Activated CD4-positive, alpha-beta T cell treated with anti-CD3 and anti-CD28 coated beads, Interleukin-2, Interleukin-4, amounts not matched to agents 100 ng/mL and 50 ng/mL, durations not matched to agents 16 hours and 8 hours (primary cell): ENCODE measurements at places on chromosomes 3 and 15.

GRCh38 chr15:76289582-76289981 lies 21.7 kb downstream of the ETFA start:
- DNase-seq: no peak

- no peak for DNase-seq
These were observed 126.5 kb downstream of the CMSS1 start for GRCh38 chr3:99943931-99944761.

- no peak for DNase-seq
These were observed 75.5 kb downstream of the MSL2 start for GRCh38 chr3:136120373-136121348.

- DNase-seq: no peak
These were observed 80.3 kb downstream of the HMG20A start for GRCh38 chr15:77500989-77501388.

DNA sequence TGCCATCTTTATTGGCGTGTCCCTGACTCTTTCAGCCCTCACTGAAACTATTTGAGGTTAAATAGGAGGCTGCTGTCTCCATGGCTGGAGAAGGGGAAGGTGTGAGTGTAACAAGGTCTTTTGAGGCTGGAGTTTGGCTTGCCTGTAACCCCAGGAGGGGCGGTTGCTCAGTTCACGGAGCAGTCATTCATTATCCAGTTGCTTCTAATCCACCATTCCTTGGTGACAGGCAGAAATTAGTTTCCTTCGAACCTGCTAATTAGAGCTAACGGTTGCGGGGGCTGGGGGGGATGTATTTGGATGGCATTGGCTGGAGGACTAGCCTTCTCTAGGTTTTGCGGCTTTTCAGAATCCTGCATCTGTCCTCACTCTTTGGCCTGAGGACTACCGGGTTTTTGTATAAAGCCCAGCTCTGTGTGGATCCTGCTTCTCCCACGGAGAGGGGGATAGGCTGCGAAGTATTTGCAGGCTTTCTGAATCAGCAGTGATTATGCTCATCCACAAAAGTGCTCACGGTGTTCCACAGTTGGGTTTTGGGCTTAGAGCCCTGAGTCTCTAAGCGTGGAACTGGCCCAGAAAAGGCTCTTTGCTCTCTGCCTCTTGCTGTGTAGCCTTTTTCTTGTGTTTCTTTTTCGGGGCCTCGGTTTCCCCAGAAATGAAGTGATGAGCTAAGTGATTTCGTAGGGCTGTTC lies 18.6 kb downstream of the FGD5 start:
- no peak for DNase-seq

DNA sequence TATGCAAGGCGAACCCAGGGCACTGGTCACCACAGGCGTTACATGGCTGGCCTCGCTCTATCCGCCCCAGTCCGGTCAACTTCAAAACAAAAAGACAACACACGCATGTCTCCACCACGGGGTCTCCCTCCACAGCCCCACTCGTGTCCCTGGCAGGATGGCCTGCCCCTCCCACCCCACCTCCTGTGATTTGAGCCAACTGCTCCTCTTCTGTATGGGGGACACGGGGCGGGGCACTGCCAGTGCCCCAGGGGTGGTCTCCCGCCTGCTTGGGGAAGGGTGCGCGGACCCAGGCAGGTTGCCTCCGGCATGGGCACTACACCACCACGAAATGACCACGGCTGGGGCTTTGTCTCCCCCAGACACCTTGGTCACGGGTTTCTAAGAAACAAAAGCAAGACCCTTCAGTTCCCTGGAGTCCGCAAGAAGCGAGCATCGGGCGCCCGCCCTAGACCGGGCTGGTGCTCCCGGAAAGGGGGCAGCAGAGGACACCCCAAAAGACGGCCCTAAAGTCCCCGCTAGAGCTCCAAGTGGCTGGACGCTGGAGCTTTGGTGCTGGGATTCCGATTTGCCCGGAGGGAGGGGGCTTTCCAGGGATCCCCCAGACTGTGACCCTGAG lies 219.3 kb upstream of the PRICKLE2 start:
- no peak for DNase-seq

DNA sequence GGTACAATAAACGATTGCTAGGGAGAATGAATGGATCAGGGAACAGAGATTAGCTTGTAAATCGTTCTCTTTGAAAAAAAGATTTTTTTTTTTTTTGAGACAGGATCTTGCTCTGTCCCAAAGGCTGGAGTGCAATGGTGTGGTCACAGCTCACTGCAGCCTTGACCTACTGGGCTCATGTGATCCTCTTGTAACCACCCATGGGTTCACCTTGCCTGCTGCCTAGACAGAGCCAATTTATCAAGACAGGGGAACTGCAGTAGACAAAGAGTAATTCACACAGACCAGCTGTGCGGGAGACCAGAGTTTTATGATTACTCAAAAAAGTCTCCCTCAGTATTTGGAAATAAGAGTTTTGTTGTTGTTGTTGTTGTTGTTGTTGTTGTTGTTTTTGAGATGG lies 39.6 kb downstream of the METTL6 start:
- DNase-seq: no peak

GRCh38 chr3:98791341-98792325 lies 28.5 kb downstream of the ST3GAL6 start:
- no peak for DNase-seq

GRCh38 chr15:64731012-64731804 lies 44.2 kb downstream of the RBPMS2 start:
- DNase-seq: peak; percentile 85

- DNase-seq: peak; percentile 32
These were observed 52.5 kb downstream of the EOMES start for GRCh38 chr3:27669591-27669990.

DNA sequence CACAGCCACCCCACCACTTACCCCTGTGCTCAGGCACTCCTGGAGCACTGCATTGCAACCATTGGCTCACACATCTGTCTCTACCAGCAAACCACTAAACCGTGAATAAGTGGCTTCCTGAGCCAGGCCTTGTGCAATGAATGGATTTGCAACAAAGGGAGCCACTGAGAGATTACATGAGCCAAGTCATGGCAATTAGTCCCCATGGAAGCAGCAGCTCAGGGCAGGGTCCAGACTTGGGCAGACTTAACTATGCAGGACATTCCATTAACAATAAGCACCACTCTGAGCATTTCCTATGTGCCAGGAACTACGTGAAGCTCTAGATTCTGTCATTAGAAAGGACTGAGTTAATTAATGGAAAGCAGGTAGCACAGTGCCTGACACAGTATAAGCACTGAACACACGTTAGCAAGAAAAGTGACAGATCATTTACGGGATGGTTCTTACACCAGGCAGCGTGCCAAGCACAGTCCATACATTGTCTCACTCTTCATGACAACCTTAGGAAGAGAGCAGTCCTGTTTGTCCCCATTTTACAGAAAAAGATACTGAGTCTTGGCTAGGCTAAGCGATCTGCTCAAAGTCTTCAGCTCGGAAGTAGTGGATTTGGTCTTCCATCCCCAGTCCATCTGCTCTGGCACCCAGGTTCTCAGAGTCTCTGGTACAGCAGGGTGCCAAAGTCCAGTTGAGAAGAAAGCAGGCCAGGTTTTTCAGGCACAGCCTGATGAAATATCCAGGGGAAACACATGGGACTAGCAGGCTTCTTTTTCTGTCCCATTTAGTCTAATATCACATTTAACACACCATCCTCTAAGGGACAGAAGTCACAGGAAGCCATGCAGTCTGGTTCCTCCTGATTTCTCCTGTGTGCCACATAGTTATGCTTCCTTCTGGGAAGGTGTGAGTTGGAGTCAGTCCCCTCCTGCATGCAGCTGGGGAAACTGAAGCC lies 44.1 kb downstream of the LIPC start:
- no peak for DNase-seq

- DNase-seq: no peak
These were observed 4.2 kb downstream of the VPS39 start for GRCh38 chr15:42203891-42204290.

DNA sequence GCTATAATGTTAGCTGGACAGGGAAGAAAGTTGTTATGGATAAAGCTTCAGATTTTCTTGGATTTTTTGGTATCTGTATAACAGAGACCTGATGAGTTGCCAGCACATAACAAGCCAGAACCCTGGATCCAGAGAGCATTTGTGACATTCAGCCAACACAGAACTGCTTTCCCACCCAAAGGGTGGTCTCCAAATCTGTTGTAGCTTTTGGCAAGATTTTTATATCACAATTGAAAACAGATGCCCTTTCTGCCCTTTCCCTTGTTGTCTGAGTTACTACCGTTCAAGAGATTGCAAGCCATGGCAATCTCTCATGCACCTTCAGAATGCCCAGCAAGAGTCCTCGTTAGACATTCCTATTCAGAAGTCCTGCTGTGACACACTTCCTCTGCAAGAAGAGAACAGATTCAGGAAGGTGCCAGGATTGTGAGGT lies 107.6 kb upstream of the FGF7 start:
- DNase-seq: no peak

- no peak for DNase-seq
These were observed 72.7 kb downstream of the SPSB4 start for GRCh38 chr3:141123677-141124410.

DNA sequence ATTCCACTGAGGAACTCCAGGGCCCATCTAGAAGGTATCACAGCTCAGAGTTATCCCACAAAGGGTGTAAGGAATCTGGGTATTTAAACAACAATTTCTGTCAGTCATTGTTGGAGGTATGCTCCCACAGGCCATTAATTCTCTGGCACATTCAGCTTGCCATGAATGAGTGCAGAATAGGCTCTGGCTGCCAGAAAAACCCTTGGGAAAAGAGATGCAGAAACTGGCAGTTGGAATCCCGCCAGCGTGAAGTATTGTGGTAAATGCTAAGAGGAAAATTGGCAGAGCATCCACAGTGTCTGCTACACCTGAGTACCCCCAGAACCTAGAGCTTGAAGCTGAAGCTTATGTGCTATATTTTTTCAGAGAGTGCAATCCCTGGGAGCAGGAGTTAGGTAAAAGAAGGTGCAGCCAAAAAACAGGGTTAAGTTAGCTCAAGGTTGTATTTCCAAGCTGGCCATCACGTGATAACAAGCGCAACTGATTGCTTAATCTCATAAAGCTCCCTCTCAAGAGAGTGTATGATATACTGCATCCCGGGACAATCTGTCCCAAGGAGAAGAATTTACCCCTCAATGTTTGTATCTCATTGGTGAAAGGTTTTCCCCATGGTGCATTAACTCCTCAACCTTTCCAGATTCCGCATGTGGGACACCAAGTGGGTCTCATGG lies 94.2 kb upstream of the ACP3 start:
- no peak for DNase-seq

DNA sequence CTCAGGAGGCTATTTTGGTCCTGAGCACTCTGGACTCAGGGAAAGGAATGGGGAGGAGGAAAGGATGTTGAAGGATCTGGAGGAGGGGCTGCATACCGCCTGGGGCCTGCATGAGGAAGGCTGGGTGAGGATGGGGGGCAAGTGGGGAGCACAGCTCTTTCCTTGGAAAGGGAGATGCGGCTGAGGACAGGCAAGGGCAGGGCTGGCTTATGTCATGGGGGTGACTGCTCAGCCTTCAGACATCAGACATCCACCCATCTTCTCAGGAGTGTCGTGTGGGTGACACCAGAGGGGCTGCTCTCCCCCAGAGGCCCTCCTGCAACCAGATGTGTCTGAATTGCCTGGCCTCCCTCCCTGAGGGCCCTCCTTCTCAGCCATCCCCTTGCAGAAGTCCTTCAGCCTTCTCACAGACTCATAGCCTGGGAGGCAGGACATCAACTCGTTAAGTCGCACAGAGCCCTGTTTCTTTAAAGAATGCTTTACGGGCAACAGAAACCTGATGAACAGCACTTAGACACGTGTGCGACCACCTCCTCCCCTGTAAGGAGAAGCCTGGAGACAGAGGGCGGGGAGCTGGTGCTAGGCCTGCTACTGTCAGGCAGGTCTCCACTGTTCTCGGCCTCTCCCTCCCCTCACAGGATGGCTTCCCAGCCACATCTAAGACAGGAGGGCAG lies 252.3 kb downstream of the OCA2 start:
- no peak for DNase-seq

DNA sequence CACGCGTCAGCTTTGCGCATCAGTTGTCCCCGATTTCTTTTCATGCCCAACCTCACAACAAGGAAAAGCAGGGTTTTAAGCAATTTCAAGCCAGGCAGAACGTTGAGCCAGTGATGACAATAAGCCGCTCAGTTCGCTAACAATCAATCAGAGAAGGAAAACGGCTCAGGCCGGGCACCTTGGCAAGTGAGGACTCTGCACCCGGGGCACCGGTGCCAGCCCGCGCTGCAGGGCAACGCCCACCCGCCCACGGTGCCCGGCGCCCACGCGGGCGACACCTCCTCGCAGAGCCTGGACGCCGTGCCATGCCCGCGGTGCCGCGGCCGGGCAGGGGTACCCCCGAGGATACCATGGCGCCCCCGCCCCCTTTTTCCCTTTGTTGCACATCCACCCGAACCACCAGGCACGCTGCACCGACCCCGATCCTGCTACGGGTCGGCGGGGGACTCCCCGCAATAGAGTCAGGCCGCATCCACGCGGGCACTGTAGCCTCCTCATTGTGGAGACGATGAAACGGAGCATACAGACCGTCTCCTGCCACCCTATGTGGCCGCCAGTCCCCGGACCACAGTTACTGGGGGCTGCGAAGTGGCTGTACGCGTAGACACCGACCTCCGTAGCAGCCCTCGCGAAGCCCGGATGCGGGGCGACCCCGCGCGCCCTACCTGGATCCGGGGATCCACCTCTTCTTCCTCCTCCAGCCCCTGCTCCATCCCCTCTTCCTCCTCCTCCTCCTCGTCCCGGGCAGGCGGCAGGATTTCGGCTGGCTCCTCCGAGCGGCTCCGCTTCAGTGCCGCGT lies 581 bp downstream of the SH3BP5 start:
- DNase-seq: no peak

GRCh38 chr15:52078876-52079700 lies 33.5 kb downstream of the BCL2L10 start:
- DNase-seq: peak; percentile 85

- DNase-seq: peak; percentile 41
These were observed 87.3 kb upstream of the ROPN1 start for GRCh38 chr3:124078953-124079911.

DNA sequence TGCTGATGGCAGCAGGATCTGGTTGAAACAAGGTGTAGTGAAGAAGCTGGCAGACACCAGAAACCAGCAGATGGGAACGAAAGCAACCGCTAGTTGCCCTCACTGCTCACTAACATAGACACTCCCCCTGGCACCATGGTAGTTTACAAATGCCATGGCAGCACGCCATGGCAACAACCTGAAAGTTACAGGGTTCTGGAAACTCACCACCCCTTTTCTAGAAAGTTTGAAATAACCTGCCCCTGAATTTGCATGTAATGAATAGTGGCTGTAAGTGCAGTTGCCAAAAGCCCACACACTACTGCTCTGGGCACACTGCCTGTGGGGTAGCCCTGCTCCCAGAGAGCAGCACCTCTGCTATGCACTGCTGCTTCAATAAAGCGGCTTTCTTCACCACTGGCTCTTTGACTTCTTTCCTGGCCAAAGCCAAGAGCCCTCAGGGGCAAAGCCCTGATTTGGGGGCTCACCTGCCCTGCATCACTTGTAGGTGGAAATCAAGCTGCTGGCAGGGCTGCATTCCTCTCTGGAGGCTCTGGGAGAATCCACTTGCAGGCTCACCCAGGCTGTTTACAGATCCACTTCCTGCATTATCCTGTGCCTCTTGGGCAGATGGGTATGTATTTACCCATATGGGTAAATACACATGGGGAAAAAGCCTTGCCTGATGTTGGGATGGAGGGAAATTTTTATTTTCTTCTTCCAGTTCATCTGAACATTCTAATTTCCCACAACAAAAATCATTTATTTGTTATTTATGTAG lies 2.0 kb upstream of the GP9 start:
- DNase-seq: peak; percentile 19

- DNase-seq: no peak
These were observed 110.3 kb upstream of the MITF start for GRCh38 chr3:69628951-69629350.
